ENCODE measurements at places on chromosomes 1 and 21. TPM values are rescaled to one million over a fixed set of nuclear protein-coding genes. Genes with fewer than 3 reads are reported as not detected.

DNA sequence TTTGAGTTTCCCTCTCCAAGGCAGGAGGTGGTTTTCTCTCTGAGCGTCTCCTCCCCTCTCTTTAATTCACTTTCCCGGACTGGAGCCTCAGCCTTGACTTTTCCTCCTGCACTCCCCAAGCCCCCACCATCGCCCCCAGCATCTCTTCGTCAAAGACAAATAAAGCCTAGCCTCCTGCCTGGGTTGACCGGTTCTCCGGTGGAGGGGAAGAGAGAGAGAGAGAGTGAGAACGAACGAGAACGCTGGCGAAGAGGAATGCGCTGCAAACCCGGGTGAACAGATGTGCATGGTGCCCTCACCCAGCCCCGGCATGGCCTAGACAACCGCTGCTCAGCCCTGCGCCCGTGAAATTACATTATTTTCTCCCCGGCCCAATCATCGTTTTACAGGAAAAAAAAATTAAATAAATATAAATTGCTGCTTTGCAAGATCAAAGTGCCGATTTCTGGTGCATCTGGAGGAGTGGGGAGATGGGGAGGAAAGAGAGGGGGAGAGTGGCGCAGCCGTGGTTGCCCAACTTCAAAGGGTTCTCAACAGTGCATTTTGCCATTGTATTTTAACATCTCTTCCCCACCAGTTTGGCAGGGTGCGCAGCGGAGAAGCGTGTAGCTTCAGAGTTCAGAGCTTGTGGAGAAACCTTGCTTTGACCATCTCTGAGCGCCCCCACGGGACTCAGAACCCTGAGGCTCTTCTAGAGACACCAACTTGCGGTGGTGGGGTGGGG, 11.4 kb upstream of the TBX15 start:
- DNase-seq: no peak

- peak; percentile 81 for DNase-seq
Observed at GRCh38 chr1:94783342-94784189, 36.6 kb upstream of the SLC44A3 start.

DNA sequence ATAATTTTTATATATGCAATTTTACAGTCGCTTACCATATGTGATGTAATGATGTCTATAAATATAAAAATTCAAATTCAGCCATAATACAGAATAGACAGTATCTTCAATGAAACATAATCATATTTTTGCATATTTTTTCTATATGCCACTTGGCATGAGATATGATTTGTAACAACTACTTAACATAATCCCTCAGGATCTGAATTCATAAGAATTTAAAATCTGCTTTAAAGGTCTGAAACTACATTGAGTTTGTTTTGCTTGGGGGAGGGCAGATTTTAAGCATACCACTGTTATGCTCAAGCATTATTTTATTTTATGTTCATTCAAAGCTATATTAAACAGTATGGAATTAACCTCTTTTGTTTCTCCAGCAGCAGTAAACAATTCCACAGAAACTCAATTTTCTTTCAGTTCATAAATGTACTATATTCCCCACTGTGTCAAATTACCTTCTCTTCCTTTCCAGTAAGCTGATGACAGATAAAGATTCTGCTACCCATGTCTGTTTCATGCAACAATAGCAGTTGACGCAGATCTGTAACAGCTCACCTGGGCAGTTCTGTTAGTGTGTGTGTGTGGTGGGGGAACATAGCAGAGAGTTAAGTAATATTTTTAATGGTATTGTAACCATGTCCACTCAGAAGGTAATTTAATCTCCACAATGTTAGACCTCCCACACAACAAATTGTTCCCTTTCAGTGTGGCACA, 224.8 kb downstream of the NTNG1 start:
- no peak for DNase-seq

- no peak for DNase-seq
Observed at GRCh38 chr1:30360753-30361152, 362.6 kb downstream of the MATN1 start.

DNA sequence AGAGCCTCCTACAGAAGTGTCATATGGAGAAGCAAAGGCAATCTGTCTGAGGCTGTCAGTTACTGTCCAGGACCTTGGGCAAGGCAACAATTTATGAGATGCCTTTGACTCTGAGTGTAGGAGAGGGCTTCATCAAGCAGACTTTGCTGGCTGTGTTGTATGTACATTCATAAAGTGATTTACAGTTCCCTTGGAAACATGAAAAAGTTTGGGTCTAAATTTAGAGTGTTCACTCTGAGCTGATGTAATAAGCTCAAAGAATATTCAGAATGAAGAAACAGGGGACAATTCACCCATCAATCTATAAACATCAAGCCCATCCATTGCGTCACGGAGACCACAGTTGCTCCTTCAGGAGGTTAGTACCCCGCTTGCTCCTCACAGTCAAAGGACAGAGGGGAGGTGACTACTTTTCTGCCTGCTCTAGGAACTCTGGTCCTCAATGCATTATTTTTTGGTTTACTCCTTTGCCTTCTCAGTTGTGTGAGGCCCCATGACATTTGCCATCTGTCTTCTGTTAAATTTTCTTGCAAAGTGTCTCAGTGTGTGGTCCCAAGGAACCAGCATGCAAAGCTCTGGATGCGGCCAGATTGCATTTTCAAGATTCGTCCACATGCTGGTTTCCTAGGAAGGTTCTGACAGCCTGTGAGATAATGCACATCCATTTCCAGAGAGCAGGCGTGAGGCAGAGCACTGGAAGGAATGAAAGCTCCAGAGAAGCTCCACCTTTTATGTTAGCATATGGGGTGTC, 241.1 kb upstream of the KIAA0040 start:
- no peak for DNase-seq

DNA sequence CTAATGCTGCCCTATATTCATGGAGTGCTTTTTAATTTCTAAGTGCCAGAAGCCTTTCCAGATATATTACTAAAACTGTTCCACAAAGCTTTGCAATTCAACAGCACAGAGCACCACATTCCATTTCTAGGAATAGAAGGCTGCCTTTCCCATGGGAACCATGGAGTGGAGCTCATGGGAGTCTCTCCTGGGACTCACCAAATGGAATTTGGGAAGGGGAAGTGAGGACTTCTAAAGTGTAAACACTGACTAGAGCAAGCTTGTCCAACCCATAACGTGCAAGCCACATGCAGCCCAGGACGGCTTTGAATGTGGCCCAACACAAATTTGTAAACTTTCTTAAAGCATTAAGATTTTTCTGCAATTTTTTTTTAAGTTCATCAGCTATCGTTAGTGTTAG, 190.4 kb upstream of the TNR start:
- DNase-seq: no peak

GRCh38 chr1:117093870-117094621, 27.5 kb downstream of the TRIM45 start:
- DNase-seq: no peak

Gene OR14C36
- not detected for total RNA-seq

Gene PROK1
- not detected for total RNA-seq

Gene PROX1
- total RNA-seq: 95.0 TPM

Gene SEMA4A
- 0.69 TPM for total RNA-seq

Measured in left ventricle myocardium superior (tissue), 1 donor.